A172 (cell line): ENCODE measurements at places on chromosomes 7 and 10.

- no peak for DNase-seq
These were observed 15.5 kb downstream of the KLF6 start for GRCh38 chr10:3769556-3769955.

- DNase-seq = peak; percentile 94
These were observed 23.8 kb upstream of the IFIT2 start for GRCh38 chr10:89278034-89278535.

DNA sequence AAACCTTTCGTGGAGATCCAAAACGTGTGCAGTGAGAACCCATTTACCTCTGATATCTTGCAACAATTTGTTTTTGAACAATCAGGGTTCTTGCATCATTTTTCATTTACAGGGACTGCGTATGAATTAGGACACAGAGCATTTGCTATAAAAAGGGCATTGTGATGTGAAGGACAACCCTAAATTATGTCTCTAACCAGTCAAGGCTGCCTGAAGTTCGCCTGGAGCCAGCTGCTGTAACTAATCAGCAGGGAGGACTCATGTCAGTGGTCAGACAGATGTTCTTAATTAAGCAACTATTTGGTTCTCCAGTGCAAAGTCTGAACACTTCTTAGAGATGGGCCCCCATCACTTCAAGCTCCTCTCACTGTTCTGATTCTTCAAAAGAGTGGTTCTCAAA, 674.8 kb downstream of the KCNMA1 start:
- DNase-seq = no peak

DNA sequence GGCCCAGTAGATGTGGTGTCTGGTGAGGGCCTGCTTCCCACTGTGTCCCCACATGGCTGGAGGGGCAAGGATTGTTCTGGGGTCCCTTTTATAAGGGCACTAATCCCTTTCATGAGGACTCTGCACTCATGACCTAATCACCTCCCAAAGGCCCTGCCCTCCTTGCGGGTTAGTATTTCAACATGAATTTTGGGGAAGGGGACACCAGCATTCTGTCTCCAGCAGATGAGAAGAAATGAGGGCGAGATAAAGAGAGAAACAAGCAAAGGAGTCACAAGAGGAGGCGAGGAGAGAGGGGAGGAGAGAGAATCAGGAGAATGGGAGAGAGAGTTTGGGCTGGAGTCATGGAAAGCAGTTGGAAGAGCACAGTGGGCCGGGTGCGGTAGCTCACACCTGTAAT, 83.7 kb downstream of the C10orf105 start:
- DNase-seq = no peak

DNA sequence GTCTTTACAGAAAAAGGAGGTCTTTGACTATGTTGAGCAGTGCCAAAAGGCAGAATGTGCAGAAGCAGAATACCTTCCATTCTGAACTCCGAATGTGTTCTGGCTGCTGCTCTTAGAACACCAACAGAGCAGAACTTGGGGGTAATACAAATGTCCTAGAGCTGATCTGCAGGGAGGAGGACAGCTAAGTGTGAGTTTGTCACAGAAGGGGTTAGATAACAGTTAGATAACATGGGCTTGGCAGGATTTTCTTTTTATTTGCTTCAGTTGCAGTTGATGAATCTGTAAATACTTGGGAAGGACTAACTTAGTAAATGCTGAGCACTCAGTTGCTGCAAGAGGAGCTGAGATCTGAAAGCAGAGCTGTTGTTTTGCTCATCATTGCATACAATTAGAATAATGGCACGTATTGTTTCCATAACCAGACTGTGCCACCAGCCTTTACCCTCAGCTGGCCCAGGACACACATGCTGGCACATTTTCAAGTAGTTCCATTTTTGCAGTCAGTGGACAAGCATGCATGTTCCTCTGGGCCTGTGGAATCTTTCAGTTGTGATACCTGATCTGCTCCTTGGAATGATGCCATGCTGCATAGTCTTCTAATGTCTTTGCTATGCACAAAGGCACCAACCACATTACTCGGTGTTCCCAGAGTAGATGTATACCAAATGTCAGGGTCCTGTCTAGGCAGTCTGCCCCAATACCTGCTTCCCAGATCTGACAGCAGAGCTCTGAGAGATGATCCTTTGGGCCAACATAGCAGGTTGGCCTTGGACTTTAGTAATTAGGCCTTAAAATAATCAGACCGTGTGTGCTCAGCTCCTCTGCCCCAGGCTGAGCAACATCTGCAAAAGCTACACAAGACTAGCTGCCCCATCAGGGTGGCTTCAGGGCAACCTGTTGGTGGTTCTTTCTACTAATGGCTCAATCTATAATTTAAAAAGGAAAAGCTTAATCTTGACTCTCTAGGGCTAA, 55.7 kb downstream of the GSDME start:
- peak; percentile 61 for DNase-seq

DNA sequence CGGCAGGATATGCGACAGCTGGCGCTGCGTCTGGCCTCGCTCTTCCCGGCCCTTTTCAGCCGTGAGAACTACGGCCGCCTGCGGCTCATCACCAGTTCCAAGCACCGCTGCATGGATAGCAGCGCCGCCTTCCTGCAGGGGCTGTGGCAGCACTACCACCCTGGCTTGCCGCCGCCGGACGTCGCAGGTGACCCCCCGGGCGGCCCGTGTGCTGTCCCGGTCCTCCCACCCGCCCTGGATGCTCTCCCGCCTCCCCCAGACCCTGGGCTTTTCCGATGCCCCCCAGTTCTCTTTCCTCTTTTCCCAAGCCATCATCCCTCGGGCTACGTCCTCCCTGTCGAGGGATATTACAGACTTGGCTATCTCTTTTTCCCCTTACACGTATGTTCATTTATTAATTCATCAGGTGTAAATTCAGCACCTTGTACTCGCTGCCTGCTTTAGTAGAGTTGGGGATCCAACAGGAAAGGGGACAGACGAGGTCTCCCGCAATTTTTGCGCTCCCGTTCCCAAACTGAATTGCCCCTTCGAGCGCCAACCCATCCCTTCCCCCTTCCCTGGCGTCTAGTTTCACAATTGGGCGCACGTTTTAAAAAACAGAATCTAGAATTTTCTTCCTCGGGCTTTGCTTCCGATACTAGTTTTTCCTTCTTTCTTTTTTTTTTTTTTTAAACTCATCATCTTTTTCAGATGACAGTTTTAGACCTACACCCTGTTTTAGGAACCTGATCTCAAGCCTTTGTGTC, 846 bp downstream of the MINPP1 start:
- DNase-seq = peak; percentile 48

- DNase-seq = no peak
These were observed 91.1 kb downstream of the COL13A1 start for GRCh38 chr10:69892816-69893215.

- DNase-seq = no peak
These were observed 29.6 kb downstream of the AMZ1 start for GRCh38 chr7:2717293-2718261.

DNA sequence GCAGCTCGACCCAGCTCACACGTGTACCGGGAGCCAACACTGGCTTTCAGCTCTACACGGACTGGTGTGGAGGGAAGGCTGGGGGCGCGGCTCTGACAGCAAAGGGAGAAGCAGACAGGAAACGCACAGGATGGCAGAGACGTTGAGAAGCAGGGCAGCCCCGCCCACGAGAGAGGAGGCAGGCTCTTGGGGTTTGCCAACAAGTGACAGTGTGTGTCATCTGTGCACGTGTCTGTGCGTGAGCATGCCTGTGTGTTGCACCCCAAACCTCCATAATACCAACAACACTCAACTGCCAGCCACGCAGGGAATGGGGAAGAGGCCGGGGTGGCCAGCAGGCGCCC, 64.4 kb upstream of the PDGFA start:
- DNase-seq = peak; percentile 63

DNA sequence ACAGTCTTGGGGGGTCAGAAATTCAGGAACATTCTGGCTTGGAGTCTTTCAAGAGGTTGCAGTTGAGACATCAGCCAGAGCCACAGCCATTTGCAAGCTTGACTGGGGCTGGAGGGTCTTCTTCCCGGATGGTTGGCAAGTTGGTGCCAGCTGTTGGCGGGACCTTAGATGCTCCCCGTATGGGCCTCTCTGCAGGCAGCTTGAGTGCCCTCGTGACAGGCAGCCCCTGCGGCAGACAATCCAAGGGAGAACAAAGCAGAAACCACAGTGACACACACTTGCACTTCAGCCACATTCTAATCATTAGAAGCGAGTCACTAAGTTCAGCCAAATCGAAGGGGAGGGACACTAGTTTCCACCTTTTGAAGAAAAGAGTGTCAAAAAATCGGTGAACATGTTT, 59.4 kb upstream of the MXI1 start:
- no peak for DNase-seq
